SK-N-MC (cell line): ENCODE measurements at places on chromosomes 16 and 17.

GRCh38 chr17:63452046-63452961 lies 6.2 kb upstream of the CYB561 start:
- no peak for DNase-seq

- DNase-seq, result no peak
These were observed 858 bp upstream of the ASPSCR1 start for GRCh38 chr17:81976332-81977210.

- no peak for DNase-seq
These were observed 21.2 kb downstream of the SAP30BP start for GRCh38 chr17:75688209-75688825.

DNA sequence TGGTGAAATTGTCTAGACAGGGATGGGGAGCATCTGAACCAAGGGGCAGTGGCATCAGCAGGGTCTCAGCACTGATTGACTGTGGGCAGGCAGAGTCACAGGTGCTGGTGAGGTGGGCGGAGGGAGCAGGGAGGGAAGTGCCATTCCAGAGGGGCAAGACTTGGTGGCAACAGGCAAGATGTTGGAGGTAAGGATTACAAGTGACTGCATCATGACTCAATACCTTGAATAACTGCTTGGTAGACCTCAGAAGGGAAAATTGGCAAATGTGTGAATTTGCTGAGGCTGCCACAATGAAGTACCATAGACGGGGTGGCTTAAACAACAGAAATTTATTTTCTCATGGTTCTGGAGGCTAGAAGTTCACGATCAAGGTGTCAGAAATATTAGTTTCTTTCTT lies 419.1 kb downstream of the HS3ST3B1 start:
- no peak for DNase-seq

GRCh38 chr17:67139784-67140665 lies 95.7 kb downstream of the CACNG1 start:
- DNase-seq, result no peak

GRCh38 chr16:3824121-3824795 lies 56.3 kb downstream of the CREBBP start:
- no peak for DNase-seq

DNA sequence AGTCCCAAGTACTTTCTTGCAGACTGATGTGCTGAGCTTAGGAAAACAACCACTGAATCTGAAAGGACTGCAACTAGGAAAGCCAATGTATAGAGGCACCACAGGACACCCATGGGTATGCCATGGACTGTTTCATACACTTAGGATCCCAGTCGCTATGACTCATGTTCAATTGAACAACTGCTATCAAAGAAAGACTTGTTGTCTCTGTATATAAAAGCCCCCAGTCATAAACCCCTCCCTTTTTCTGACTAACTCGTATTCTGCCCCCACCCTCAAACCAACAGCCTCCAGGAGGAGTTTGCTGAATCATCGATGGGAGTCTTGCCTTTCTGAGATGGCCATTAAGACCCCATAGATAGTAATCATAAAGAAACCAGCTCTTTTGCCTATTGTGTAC lies 205.4 kb downstream of the ANKFN1 start:
- no peak for DNase-seq

GRCh38 chr17:42182927-42183734 lies 2.1 kb downstream of the HCRT start:
- peak; percentile 80 for DNase-seq

GRCh38 chr17:4583206-4583605 lies 1.1 kb upstream of the SMTNL2 start:
- DNase-seq, result no peak

DNA sequence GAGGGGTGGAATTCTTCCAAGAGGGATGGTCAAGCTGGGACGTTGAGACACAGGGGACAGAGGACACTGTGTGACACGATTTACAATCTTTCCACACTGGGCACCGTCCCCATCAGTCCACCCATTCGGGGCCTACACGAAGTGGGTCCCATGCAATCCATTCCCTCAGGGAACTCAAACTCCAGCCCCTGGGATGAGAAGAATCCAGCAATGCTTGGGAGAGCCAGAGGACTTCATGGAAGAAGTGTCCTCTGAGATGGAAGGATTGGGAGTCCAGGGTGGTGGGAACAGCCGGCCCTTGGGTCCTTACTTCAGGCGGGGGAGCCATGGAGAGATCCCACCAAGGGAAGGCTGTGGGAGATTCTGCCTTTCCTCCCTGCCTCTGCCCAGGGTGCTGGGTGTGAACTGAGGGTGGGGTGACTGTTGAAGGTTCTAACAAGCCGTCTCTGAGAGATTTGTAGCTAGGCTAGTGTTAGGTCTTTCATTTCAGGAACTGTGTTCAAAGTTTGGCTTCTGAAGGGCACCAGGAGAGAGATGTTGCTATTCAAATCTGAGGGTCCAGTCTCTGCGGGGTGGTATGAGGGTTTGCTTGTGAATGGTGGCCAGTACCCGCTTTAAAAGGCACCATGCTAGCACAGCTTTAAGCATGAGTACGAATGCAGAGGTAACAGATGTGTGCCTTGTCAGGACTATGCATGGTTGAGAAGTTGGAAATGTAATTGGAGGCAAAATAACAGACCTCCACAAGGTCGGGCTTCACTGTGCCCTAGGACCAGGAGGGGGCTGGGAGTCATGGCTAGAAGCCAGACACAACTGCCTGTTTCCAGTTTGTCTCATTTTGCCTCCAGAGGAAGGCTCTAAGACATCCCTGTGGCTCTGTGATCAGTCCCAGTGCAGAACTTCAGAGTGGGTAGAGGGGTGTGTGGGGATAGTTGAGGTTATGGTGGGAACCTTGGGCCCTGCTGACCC lies 1.9 kb downstream of the ATP1B2 start:
- no peak for DNase-seq

DNA sequence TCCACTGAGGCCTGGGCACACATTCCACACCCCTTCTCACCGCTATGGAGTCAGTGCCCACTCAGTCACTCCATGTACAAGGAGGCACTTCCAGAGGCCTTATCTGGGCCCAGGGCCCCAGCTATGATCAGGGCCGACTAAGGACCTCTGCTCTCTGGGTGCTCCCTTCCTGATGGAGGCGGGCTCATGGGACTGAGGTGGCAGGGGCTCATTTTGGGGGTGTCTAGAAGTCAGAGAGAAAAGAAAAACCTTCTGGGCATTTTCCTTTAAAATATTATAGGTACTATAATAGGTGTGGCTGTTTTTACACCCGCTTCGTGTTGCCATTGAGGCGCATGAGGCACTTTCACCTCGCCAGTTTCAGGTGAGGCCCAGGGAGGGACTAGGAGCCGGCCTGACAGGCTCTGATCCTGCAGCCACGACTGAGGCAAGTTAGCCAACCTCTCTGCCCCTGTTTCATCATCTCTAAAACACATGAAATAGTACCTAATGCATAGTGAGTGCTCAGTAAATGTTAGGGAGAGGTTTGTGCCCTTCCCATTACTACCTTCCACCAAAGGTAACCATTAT lies 14.4 kb downstream of the B9D1 start:
- DNase-seq, result no peak

DNA sequence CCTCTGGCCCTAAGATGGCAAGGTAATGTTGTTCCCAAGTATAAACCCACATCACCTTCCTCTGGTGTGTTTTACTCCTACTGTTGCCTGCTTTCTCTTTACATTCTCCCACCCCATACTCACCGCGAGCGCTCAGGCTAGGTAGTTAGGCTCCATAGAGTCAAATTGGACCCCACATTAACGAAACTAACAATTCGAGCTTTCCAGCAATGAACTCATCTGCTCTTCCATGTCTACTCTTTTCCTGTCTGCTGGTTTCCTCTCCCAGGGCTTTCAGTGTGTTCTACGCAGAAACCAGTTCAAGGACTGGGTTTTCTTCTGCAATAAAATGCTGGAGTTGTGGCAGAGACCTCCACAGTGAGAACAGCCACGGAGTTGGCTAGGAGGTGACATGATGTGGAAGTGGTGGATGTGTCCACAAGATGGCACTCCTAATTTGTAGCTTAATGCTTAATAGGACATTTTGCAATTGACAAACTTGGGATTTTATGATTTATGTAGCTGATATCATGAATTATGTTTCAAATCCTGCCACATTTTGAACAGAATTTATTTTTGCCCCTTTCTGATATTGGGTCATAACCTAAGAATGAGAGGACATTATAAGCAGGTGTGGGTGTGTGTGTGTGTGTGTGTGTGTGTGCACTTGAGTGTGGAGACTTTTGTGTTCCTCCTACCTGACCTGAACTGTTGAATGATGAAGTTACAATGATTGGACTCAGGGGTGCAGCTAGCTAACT lies 2.2 kb upstream of the UQCRC2 start:
- DNase-seq, result no peak

GRCh38 chr16:27505297-27506236 lies 44.1 kb downstream of the GTF3C1 start:
- no peak for DNase-seq

DNA sequence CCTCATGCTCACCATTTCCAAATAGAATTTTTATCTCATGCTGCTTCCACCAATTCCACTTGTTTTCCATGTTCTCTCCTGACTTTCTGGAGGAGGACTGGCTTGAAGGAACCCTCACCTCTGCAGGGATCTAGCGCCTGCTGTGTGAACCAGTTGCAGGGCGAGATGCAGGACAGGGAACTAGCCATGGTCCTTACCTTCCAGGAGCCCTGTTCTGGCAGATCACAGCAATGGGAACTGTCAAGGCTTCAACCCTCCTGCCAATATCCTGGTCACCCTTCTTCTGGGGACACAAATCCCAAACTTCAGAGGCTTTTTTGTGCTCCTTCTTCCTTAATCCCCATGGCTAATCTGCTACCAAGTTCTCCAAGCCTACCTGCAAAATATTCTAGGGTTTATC lies 60.4 kb upstream of the MMP2 start:
- no peak for DNase-seq

GRCh38 chr17:78241277-78242023 lies 10.0 kb downstream of the TMEM235 start:
- no peak for DNase-seq

- DNase-seq, result no peak
These were observed 27.8 kb downstream of the SLC6A4 start for GRCh38 chr17:30207655-30208054.

DNA sequence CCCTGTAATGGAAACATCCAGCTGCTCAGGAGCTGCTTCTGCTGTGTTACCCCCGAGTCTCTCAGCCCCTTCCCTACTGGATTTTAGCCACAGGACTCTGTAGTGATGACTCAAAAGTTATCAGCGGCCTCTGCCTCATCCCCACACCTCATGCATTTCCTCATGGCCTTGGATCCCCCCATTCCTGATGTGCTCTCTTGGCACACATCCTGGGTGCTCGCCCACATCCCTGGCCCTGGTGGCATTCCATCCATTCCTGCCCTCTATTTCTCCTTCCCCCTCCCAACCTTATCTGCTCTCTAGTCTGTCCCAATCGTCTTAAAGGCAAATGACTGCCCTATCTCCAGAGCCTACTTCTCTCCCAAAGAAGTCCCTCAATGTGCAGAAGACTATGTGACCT lies 24.6 kb downstream of the MARF1 start:
- DNase-seq, result no peak

DNA sequence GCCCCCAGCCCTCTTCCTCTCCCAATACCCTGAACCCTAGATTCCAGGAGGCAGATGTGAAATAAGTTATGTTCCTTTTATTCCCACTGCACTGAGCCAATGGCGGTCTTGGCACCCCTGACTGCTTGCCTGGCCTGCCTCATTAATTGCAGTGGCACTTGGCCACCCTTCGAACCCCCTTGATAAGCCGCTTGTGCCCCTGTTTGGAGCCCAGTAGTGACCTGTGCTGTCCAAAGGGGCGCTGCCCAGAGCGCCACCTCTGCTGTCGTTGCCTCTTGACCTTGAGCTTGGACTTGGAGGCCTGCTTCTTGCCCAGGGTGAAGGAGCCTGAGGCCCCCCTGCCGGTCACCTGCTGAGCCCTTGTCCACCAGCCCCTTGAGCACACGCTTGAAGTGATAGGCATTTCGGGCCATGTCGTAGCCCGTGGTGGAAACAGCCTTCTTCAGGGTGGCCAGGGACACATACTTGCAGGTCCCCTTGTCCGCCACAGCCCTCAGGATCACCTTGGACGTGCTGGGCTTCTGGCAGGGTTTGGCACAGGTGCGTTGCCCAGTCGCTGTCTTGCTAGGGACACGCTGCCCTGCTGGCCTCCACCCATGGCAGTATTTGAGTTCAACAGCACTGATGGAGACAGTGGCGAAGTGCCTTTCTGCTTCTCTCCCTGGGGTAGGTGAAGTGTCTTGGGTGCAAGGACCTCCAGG lies 5.7 kb downstream of the SGCA start:
- DNase-seq, result no peak

GRCh38 chr16:55323637-55324271 lies at the start of gene IRX6:
Gene IRX6 (plus strand): TSS chr16:55324203. CDS start chr16:55325092, 889 bp downstream.
- no peak for DNase-seq

- no peak for DNase-seq
These were observed 502 bp downstream of the FAAP100 start for GRCh38 chr17:81551458-81552243.

DNA sequence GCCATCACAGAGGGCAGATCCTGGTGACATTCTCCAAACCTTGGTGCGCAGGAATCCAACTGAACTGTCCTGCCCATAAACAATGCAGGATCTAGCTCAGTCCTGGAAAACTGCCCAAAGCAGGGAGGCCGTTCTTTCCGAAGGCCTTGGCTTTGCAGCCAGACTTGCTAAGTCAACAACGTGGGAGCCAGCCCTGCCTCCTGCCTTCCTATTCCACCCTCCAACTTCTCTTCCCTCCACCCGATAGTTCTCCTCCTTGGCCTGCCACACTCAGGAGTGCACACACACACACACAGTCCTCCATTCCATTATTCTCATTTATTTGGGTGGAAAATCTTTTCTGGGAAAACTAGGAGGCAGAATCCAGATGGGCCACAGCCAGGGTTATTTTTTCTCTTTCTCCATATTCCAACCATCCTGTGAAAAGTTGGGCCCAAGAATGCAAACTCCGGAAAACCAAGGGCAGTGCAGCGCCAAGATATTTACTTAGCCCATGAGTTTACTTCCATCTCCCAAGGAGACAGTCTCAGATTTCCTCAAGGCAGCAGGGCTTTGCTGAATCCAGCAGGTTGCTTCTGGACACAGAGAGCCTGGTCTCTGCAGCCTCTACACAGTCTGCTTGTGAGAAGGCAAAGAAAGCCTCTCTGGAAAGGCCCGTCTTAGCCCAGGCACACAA lies 15.8 kb downstream of the COPRS start:
- no peak for DNase-seq

DNA sequence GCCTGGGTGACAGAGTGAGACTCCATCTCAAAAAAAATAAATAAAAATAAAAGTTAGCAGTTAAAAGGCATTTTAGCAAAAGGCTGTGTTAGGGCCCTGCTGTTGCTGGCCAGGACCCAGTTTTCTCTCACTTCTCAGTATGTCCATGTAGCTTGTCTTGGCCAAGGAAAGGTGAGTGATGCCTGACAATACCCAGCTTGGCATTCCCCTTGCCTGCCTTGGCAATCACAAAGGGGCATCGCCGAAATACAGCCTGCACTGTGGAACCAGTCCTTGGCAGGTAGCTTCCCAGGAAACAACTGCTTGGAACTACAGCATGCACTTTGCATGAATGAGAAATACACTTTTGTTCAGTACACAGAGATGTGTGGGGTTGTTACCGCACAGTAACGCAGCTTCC lies 61.7 kb downstream of the DNAH17 start:
- DNase-seq, result no peak

- no peak for DNase-seq
These were observed 699 bp downstream of the MPRIP start for GRCh38 chr17:17042851-17043460.
